ENCODE measurements at places on chromosomes 5 and 9.
A peak's percentile ranks its signal among the peaks of the same experiment; 100 is the strongest.

GRCh38 chr9:35452481-35452880 lies 37.4 kb upstream of the RUSC2 start:
- no peak for DNase-seq

DNA sequence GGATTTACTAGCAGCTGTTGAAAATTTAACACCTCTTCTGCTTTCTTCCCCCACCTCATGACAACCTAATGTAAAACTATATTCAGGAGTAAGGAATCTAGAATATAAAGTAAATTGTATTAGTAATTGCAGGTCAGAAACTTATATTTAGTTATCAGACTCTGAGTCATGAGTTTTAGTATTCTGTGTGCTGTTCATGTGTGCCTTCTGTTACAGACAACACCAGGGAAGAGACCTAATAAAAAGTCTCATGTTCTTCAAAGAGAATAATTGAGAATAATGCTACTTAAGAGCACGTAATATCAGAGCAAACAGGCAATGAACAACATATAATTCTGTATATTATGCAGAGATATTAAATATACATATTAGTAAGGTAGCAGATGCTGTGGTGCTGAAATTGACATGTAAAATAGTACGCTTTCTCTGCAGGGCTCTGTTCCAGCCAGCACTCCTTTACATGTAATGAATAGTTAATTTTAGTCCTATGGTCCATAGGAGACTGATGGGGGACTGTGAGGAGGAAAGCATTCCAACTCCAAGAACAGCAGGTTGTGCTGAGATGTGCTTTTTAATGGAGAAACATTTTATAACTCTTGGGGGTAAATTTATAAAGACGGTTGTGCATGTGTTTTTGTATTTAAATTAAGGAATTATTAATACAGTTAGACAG lies 106.4 kb downstream of the ZSWIM6 start:
- DNase-seq, result no peak

DNA sequence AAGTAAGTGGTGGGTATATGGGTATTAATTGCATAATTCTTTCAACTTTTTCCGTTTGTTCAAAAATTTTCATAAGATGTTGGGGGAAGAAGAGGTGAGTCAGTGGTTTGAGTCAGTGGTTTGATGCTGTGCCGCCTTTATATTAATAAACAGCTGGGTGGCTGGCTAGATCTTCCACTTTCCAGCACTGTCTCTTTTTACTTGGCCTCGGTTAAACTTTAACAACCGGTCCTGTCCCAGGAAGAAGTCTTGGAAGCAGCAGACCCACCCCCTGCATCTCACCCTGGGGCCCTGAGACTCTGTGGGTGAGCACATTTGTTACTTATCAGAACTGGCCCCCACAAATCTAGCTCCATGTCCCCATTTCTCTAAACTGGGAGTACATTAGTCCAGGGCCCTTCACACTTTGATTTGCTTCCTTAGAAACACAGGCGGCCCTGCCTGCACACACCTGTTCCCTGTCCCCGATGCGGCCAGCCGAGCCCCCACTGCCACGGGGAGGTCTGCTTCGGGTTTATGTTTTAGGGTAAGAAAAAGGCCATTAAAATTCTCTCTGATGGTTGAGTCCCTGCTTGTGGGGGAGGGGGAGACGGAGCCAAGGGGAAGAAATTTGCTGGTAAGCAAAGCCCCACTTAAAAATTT lies 90.7 kb downstream of the PTCH1 start:
- DNase-seq, result peak; percentile 35

DNA sequence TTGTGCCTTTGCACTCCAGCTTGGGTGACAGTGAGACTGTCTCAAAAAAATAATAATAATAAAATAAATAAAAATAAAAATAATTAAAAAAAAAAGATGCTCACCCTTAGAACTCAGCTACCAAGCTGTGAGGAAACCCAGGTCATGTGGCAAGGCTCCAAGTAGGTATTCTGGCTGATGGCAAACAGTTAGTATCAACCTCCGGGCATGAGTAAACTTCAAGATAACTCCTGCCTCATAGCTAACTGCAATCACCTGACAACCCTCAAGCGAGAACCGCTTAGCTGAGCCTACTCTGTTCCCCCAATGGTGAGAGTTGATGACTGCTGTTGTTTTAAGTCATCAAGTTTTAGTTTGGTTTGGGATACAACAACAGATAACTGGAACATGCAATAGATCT lies 6.1 kb upstream of the SLC44A1 start:
- no peak for DNase-seq

- DNase-seq, result no peak
These were observed 21.9 kb downstream of the MOCS2 start for GRCh38 chr5:53087621-53088121.

- DNase-seq, result no peak
These were observed 40.5 kb upstream of the LRRC14B start for GRCh38 chr5:150746-151145.

- DNase-seq, result peak; percentile 76
These were observed 11.5 kb downstream of the SARDH start for GRCh38 chr9:133726401-133727276.
